ENCODE measurements at places on chromosomes 11 and 22. TPM values are rescaled to one million over a fixed set of nuclear protein-coding genes. Genes with fewer than 3 reads are reported as not detected.

GRCh38 chr11:132866783-132867545 lies 665.3 kb downstream of the OPCML start:
- DNase-seq: no peak
- no peak overlapping the region for H3K27ac ChIP-seq
- no peaks in the 10 kb centered on the region for H3K4me1 ChIP-seq
- H3K27me3 ChIP-seq: no peaks in the 10 kb centered on the region

DNA sequence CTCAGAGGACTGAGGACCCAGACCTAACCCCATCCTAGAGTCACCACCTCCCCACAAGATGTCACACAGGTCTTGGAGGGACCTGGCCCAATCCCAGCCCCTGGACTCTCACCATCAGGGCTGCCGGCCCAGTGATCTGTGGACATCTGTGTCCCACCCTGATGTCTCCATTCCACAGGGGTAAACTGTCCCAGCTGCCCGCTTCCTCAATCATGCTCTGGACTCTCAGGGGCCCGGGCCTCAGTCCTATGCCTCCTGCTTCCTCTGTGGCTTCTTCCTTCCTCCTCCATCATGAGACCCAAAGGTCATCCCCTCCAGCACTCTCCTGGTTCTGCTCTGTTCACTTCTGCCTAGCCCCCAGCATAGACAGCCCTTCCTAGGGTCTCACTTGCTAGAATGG lies 32.2 kb downstream of the ARAP1 start:
- H3K4me3 ChIP-seq: peak overlapping the region; percentile 4
- peak; percentile 60 for DNase-seq
- peak overlapping the region; percentile 9 for H3K27ac ChIP-seq
- no peaks in the 10 kb centered on the region for H3K27me3 ChIP-seq

- H3K4me1 ChIP-seq: no peaks in the 10 kb centered on the region
- H3K4me3 ChIP-seq: no peak overlapping the region
- DNase-seq: no peak
- H3K27me3 ChIP-seq: no peaks in the 10 kb centered on the region
These were observed 246.5 kb downstream of the CADM1 start for GRCh38 chr11:115257678-115258077.

- no peak for DNase-seq
- peaks cover 9% of the 10 kb centered on the region for H3K4me1 ChIP-seq
These were observed 12.0 kb downstream of the SLC35E4 start for GRCh38 chr22:30647536-30647935.

GRCh38 chr22:49481659-49482399 lies 345.8 kb downstream of the BRD1 start:
- peaks cover 6% of the 10 kb centered on the region for H3K4me1 ChIP-seq
- H3K4me3 ChIP-seq: no peak overlapping the region
- no peaks in the 10 kb centered on the region for H3K36me3 ChIP-seq
- no peak overlapping the region for H3K27ac ChIP-seq

DNA sequence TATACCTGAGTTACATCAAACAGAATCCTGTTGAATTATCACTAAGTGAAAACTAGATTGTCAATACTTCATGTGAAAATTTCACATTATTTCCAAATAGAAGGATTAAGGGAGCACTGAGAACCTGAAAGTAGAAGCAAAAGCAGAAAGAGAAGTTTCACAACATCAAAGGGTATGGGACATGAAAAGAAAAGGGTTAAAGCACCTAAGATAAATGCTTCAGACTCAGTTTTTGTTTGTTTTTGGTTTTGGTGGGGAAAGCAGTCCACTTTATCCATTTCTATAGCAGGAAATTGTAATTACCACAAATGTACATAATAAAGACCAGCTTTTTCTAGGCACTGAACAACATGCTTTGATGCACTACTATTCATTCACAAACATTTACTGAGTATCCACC lies 1069.7 kb upstream of the CCDC90B start:
- no peak overlapping the region for H3K27ac ChIP-seq
- H3K4me1 ChIP-seq: no peaks in the 10 kb centered on the region
- no peaks in the 10 kb centered on the region for H3K27me3 ChIP-seq

PLAAT4 gene
- polyA plus RNA-seq: 4.0 TPM

TENM4 gene
- 11.5 TPM for polyA plus RNA-seq

Measured in muscle of leg (tissue), 16 donors.